ENCODE measurements at places on chromosomes 2 and 18.
A peak's percentile ranks its signal among the peaks of the same experiment; 100 is the strongest.

GRCh38 chr2:85998071-85998991 is 107.4 kb downstream of the POLR1A start:
- DNase-seq, result no peak

DNA sequence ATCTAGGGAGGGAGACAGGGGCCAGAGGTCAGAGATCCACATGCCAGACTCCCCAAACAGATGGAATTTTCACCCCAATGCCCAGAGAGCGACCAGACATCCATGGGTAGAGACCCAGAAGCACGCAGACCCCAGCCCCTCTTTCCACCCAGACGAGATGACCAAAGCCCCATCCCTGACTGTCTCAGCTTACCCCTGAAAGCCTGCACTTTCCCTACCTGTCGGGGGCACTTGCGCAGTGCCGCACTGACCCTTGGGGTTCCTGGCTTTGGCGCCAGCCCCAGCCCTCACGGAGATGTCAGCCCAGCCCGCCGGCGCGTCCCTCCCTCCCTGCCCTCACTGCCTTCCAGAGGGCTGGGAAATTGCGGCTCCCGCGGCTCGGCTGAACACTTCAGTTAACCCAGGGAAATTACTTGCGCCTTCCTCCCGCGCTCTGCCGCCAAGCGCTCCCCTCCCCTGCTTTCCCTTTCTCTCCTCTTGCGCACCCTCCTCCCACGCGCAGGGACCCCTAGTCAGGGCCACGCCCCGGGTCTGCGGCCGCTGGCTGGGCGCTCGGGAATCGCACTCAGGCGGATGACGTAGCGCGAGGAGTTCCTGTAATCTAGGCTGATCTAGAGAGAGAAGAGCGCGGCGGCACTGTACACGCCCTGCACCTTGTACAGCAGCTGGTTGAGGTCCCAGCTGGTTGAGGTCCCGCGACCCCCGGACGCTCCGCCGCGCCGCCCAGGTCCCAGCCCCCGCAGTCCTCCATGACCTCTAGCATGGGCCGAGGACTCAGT is 12.0 kb downstream of the ALPG start:
- DNase-seq, result no peak

GRCh38 chr2:126664234-126664633 is 8.3 kb downstream of the GYPC start:
- peak; percentile 13 for DNase-seq

DNA sequence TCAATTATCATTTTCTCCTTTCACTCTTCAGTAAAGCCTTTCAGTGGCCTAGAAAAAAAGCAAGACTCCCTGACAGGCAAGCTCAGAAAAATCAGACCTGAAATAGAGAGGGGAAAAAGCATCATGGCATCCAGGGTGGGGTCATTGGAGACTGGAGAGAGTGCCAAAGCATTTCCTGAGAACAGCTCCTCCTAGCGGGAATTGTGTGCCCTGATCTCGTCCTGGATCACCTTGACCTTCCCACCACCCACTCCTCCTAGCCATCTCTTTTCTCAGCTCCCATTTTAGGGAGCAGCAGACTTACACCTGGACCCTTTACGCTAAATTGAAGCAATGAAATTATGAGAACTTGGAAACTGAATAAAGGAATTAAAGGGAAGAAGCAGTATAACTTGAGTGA is 176.6 kb downstream of the VWC2L start:
- DNase-seq, result no peak

- DNase-seq, result no peak
Observed at GRCh38 chr2:72332720-72333119, 185.1 kb upstream of the CYP26B1 start.

DNA sequence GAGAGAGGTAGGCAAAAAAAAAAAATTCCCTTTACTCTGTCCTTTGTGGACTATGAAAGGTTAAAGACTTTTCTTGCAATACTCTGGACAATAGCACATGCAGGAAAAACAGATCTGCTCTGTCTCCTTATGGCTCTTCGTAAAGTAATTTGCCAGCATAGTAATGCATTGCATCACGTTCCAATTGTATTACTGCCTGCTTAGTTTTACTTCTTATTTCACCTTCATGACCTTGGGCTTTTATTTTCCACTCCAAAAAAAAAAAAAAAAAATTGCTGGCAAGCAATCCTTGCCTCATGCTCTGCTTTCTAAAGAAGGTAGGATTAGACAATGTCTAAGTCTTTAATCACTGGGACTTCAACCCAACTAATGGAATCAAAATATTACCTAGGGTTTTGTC is 1802.7 kb downstream of the SUCLG1 start:
- DNase-seq, result no peak

GRCh38 chr2:147713349-147713748 is 131.5 kb upstream of the ACVR2A start:
- DNase-seq, result no peak

GRCh38 chr2:18473241-18474181 is 86.9 kb downstream of the RDH14 start:
- no peak for DNase-seq

- no peak for DNase-seq
Observed at GRCh38 chr2:19702267-19702666, 199.5 kb downstream of the TTC32 start.

DNA sequence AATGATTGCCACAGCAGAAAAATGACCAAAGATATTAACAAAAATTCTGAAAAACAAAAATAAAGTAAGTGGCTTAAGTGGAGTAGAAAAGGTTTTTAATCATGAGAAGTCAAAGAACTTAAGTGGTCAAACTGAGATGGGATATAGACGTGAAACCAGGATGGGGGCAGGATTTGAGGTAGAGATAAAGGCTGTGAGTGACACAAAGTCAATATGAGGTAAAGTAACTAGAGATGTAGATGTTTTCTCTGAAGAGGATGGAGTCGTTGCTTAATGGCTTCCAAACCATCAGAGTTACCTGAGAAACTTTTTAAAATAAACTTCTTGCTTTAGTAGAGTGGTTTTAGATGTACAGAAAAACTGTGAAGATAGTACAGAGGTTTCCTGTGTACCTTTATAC is 21.2 kb downstream of the ANKRD12 start:
- no peak for DNase-seq

DNA sequence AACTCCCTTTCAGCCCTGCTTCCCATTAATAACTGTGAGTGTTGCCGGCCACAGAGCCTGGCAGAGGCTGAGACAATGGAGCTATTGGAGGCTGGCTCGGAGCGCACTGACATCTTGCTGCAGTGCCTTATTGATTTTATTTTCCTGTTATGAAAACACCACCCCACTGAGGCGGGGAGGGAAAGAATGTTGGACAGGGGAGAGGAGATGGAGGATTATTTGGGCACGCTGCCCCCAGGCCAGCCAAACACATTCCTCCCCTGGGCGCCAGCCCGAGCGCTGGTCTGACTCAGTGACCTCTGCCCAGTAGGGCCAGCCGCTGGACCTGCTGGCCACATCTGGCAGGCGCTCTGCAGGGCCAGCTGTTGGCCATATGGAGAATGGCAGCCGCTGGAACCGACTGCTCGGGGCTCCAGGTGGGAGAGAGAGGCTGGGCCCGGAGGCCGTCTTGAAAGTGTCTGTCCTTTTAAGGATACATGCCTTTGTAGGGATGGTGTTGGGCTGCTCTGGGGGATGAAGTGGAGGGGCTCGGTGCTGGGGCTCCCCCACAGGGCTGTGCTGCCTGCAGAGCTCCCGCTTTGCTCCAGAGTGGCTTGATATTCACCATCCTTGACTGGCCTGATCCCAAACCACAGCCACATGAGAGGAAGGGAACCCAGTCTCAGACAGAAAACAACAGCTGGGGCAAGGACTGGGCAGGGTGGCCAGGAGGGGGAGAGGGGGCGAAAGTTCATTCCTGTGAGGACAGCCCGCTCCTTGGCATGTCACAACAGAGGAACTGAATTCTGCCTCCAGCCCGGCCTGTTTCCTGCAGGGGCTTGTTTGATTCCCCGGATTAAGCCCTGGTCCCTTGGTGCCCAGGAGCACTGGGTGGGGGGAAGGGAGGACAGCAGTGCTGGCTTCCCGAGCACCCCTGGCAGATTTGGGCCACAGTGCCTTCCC is 179.0 kb downstream of the KLHL29 start:
- no peak for DNase-seq

DNA sequence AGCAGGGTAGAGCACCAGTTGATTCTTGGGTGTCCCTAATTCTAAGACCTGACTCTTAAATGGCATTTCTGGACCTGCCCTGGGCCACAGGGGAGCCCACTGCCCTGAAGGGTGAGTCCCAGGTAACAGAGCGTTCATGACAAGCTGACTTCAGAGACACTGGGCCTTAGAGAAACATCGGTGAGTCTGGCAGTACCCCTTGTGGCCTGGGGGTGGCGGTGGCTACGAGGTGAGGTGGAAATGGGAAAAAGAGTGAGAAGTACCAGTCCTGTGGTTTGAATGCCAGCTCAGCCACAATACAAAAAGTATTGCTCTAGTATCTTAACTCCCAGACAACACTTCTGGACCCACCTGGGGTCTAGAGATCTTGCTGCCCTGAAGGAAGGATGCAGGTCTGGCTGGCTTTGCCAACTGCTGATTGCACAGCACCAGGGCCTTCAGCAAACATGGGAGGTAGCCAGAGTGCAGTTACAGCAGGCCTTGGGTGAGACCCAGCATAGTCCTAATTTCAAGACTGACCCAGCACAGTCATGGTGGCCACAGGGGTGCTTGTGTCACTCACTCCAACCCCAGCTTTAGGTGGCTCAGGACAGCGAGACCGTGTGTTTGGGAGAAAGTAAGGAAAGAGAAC is 44.5 kb downstream of the USP34 start:
- peak; percentile 61 for DNase-seq

DNA sequence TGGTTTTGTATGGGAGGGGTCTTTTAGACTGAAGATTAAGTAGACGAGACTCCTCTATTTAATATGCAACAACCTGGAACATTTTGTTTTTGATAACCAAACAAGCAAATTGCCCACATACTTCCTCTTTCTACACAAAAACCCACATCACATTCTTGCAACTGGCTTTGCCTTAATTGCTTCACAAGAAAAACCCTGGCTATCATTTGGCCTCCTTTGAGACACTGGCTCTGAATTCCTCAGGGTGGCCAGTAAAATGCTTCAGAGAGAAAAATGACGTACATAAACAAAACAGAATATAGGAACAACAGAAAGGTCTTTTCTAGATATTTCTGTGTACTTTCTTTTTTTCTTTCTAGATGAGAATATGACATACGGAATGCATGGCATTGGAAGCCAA is 103.0 kb downstream of the TRIB2 start:
- DNase-seq, result no peak

DNA sequence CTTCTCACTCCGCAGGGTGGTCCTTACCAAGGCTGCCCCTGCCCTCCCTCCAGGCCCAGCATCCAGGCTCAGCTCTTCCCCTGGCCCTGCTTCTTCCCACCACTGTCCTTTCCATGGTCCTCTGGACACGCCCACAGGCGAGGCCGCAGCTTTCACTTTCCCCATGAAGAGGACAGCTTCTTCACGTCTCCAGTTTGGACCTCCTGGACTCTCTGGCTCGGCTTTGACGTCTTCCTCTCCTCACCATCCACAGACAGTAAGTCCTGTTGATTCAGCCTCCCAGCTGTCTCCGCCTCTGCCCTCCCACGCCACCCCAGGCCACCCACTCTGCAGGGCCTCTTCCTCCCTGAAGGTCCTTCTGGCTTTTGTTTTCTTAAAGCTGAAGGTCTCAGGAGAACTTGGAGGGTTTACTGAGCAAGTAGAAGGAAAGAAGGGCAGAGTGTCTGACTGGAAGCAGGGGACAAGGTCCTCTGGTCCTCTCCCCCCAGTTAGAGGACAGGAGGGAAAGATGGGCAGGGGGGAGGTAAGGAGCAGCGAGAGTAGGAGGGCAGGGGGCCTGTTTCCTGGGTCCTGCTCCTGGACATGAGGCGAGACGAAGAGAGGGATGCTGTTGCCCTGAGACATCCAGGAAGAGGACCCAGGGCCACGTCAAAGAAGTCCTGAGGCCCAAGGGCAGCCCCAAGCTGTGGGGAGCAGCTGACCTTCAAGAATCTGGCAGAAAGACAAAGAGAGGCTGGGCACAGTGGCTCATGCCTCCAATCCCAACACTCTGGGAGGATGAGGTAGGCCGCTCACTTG is 24.7 kb upstream of the NMUR1 start:
- no peak for DNase-seq

- no peak for DNase-seq
Observed at GRCh38 chr2:235011607-235011928, 59.8 kb downstream of the SH3BP4 start.

DNA sequence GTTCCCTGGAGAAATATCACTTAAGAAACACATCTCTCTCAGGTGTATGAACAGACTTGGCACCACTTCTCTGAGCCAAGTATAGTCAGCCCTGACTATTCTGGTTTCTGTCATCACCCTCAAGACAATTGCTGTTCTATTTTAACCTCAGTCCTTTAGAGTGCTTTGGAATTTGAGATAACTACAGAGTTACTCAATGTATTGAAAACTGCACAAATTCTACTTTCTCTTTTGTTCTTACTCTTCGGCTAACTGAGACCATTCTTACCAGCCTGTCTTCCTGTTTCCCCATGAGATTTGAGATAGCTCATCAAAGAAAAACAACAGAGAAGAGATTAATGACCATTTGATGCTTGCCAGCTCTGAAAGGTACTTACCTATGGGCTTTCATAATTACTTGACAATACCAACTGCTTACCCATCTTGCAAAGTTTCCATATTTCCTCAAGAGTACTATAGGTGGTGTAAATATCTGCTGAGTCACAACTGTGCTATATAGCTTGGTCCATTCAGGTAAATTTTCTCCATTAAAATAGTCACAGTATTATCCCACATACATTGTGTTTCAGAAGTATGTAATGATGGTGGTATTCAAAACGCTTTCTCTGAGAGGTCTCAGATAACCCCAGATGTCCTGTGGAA is 467.5 kb upstream of the CHST9 start:
- no peak for DNase-seq

DNA sequence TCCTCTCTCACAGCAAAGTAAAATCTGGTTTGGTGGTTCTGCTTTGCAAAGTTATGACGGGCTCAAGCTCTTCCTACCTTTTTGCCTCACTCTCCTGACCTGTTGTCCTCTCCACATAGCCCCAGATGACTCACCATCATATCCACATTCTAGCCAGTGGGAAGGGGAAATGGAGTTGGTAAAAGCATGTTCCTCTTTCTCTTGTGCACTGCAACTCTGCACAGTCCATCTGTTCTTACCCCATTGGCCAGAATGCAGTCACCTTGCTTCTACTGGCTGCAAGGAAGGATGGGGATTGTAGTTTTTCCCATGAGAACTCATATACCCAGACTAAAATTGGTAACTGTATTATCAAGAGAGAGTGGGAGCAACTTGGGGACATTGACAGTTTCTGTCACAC is 50.4 kb upstream of the SMIM21 start:
- no peak for DNase-seq

- DNase-seq, result peak; percentile 2
Observed at GRCh38 chr18:9771261-9771976, 63.3 kb downstream of the RAB31 start.

GRCh38 chr18:67672716-67673115 is 156.2 kb upstream of the DSEL start:
- no peak for DNase-seq

GRCh38 chr18:59616501-59616900 is 80.7 kb downstream of the CCBE1 start:
- DNase-seq, result no peak

Data from central memory CD4-positive, alpha-beta T cell (primary cell).